ENCODE measurements at places on chromosomes 3 and 15.

GRCh38 chr3:19543212-19543841, 390.7 kb downstream of the EFHB start:
- DNase-seq: no peak

GRCh38 chr3:151248772-151249337, 29.5 kb downstream of the P2RY14 start:
- DNase-seq: no peak

- peak; percentile 95 for DNase-seq
Observed at GRCh38 chr3:45688882-45689786, at the start of gene SACM1L. Gene SACM1L, plus strand, starts transcription at chr3:45689396. Its CDS starts 70 bp downstream, at chr3:45689466.

GRCh38 chr3:129404610-129405009, 23.8 kb downstream of the EFCAB12 start:
- DNase-seq: no peak

DNA sequence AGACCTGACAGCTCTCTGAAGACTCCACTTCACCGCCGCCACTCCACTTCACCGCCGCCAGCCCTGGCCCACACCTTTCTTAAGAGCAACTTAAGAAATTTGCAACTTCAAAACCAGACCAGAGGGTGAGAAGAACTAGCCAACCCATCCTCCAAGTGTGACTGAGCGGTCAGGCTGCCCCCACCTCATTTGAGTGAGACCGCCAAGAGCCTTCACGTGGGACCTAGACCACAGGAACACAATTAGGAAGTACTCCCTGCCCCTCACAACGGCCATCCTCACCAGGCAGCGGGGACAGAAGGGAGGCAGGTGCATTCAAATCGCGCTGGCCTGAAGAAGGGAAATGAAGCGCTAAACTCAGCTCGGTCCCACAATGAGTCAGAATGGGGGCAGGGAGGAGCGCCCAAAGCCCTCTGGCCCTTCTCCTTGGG, 156.8 kb upstream of the BCL6 start:
- no peak for DNase-seq

GRCh38 chr3:99761415-99762165, 56.1 kb upstream of the CMSS1 start:
- no peak for DNase-seq

- no peak for DNase-seq
Observed at GRCh38 chr3:44955917-44956316, 20.1 kb downstream of the ZDHHC3 start.

GRCh38 chr3:136490646-136491405, 240.7 kb downstream of the PCCB start:
- DNase-seq: no peak

DNA sequence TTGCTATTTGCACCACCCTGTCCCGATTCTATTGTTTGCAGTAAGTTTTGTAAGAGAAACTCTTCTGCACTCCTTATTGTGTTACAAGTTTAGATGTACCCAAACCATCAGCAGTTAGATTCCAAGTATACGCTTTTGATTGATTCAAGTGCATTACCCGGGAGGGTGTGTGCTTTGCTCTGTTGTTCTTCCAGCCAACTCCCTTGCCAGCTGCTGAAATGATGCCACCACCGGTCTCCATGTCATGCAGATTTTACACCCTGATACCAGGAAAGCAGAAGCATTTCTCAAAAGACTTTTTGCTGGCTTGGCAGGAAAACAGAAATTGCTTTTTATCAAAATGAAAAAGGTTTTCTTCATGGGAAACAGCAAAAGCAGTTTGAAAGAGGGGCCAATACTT, 1006.6 kb upstream of the CFAP20DC start:
- no peak for DNase-seq

DNA sequence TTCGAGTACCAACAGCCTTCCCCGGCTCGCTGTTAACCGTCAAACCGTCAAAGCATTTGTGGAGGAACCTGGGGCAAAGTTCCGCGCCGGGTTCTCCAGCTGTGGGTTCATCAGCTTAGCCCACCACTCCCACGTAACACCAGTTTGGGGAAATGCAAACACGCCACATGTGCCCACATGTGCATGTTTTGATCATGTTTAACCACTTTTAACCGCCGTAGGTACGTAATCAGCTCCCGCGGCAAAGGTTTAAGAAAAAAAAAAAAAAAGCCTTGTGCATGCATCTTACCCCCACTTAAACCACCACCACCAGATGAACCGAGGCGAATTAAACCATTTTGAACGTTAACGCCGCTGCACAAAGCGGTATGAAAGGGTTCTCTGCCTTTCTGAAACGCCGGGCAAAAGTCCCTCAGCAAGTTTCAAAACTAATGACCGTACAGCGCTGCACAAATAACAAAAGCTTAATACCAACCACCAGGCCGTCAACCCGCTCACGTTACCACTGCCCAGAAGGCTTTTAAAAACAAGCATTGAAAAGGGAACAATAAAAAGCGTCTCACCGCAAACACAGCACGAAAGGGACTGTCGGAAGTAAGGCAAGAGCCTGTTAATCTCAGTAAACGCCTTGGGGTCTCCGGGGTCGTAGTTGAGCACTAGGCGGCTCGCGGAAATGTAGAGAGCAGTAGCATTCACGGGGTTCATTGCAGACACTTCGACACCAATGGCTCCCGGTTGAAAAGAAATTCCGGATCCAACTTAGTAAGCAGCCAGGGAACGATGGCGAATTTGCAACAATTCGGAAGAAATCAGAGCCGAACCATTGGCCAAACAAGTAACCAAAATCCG, 1.5 kb downstream of the MSL2 start:
- peak; percentile 56 for DNase-seq

DNA sequence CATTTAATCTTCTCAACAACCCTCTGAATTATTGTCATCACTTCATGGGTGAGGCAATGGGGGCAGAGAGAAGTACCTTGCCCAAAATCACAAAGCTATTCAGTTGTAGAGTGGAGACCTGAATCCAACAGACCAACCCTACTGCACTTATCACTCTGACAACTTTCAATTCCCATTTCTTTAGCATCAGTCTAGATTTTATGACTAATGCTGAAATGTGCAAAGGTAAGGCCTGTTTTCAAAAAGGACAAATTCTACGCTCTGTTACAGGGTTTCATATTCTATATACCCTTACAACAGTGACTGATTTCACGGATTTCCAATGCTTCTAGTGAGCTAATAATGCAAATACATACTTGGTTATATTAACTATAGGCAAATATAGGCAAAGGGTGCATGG, 286.0 kb downstream of the ADAMTS17 start:
- no peak for DNase-seq

DNA sequence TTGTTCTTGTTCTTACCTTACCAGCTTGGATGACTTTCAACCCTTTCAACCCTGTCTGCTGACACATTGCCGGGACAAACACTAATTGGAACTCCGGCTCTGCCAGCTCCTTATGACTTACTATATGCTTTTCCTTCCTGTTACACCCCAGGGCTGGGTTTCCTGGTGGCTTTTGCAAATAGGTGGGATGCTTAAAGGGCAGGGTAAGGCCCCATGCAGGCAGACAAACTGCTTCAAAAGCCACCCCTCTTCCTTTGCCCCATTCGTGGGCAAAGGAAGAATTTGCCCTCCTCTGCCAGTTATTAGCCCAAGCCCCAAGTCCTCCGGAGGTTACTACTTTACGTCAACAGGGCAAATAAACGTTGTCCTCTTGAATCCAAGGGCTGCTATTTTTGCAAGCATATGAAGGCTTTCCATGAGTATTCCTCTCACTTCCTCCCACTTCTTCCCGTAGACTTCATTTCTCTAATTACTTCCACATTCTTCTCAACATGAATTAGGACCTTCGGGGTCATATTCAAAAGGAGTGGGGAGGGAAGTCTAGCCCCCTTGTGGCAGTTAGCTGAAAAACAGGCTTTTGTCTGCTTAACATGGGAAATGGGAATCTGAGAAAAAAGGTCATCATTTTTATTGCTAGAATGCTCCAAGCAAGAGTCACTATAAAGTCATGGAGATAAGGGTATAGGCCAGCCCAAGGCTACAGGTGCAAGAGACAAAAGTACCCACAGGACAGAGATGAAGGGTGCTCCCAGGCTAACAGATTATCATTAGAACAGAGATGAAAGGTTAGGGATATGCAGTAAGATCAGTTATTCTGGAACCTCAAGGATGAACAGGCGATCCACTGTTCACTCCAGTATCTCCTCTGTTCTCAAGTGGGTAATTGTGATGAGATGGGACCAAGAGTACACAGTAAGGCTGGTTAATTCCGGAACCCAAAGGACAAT, 56.3 kb upstream of the FSTL1 start:
- peak; percentile 5 for DNase-seq

GRCh38 chr3:53677413-53677812, 168.8 kb downstream of the CHDH start:
- no peak for DNase-seq

- DNase-seq: no peak
Observed at GRCh38 chr15:93026380-93026817, 62.6 kb downstream of the RGMA start.

DNA sequence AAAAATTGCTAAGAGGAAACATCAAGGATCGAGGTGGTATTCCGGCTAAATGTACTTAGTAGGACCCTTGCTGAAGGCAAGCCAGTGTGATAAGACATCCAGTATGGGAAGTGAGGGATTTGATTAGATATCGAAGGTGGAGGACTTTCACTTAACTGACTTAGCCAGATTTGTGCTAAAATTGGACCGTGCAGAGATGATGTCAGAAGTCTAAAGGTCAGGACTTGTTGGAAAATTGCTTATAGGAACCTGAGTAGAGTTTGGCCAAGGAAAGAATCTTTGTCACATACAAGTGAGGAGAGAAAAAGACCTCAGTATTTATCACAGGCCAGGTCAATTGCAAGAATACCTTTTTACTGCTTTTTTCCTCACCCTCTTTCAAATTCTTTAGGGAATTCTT, 30.9 kb upstream of the PYDC2 start:
- DNase-seq: no peak

DNA sequence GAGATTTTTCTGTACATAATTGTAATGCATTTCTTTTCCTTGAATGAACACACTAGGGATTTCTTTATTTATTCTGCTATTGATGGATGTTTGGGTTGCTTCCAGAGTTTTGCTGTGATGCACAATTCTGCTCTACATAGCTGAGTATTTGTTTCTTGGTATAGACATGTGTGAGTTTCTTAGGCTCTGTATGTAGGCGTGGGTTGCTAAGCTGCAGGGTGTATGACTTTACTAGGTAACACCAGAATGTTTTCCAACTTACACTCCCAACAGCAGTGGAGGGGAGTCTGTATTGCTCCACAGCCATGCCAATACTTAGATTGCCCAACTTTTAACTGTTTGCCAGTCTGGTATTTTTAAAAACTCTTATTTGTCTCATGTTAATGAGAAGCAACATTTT, 155.5 kb upstream of the TNIK start:
- DNase-seq: no peak

GRCh38 chr3:109685084-109686079, 348.0 kb upstream of the DPPA4 start:
- DNase-seq: no peak

- no peak for DNase-seq
Observed at GRCh38 chr3:60746695-60747416, 504.4 kb downstream of the FHIT start.

GRCh38 chr3:95297581-95297980, 1234.7 kb downstream of the NSUN3 start:
- DNase-seq: no peak

DNA sequence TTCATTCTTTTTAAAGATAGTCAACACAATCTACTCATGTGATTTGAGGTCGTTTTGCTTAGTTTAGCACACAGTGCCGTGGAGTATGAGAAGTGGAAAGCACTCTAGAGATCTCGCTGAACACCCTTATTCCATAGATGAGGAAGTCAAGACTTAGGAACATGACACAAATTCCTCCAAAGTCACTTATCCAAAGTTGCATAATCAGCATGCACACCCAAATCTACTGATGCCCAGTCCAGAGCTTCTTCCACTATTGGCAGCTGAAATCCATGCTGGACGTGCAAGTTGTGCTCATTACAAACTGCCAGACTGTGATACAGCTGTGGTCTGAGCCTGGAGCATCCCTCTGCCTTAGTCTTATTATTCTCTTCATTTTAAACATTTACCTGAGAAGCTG, 83.5 kb upstream of the ZNF280D start:
- no peak for DNase-seq

- no peak for DNase-seq
Observed at GRCh38 chr3:26353097-26353496, 269.5 kb upstream of the LRRC3B start.

DNA sequence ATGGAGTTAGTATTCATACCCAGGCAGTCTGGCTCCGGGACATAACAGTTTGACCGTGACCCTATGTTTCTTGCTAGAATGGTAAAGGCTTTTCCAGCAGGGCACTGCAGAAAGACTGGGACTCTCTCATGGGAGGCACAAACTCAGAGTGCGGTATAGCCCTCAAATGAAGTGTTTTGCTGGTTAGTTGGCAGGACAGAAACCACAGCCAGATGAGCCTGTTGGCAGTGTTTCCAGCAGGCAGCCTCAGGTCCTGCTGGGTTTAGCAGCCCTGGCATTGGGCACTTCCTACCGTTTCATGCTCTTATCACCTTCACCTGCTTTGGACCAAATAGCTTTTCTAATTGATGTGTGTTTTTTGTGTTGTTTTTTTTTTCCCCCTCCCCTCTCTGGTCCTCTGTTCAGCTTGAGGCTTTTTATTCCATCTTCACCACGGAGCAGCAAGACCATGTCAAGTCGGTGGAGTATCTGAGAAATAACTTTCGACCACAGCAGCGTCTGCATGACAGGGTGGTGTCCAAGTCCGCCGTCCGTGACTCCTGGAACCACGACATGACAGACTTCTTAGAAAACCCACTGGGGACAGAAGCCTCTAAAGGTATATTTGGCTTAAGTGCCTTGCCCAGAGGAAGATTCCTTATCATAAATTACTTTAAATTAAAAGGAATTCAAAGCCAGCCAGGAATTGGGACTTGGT, 205.6 kb downstream of the FEZF2 start:
- DNase-seq: no peak

DNA sequence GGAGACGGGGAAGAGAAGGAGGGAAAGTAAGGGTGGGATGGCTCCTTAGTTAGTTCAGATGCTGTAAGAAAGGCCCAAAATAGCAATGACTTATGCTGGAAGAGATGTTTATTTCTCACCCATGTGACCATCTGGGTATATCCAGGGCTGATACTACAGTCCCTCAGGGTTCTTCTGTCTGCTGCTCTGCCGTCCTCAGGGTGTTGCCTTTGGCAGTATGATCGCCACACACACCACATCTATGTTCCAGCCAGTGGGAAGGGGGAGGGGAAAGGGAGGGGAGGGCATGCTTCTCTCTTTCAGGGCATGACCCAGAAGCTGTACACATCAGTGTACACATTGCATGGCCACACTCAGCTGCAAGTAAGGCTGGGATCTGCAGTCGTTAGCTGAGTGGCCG, 10.2 kb downstream of the CD276 start:
- DNase-seq: no peak

DNA sequence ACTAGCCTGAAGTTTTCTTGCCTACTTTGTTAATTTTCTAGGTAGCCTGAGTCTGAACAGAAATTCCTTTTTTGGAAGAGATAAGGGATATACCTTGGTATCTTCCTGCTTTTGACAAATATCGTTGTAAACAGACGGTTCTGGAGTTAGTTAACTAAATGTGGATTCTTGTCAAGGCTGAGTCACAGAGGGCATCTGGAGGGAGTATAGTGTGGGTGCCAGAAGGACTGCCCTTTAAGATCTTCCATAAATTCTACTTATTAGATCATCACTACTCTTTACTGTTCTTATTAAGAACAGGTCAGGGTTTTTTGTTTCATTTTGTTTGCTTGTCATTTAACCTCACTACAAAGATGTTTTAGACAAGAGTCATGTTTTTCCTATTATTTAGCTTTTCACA, 125.3 kb upstream of the SKOR1 start:
- no peak for DNase-seq
